ENCODE measurements at places on chromosomes 1 and 21.

DNA sequence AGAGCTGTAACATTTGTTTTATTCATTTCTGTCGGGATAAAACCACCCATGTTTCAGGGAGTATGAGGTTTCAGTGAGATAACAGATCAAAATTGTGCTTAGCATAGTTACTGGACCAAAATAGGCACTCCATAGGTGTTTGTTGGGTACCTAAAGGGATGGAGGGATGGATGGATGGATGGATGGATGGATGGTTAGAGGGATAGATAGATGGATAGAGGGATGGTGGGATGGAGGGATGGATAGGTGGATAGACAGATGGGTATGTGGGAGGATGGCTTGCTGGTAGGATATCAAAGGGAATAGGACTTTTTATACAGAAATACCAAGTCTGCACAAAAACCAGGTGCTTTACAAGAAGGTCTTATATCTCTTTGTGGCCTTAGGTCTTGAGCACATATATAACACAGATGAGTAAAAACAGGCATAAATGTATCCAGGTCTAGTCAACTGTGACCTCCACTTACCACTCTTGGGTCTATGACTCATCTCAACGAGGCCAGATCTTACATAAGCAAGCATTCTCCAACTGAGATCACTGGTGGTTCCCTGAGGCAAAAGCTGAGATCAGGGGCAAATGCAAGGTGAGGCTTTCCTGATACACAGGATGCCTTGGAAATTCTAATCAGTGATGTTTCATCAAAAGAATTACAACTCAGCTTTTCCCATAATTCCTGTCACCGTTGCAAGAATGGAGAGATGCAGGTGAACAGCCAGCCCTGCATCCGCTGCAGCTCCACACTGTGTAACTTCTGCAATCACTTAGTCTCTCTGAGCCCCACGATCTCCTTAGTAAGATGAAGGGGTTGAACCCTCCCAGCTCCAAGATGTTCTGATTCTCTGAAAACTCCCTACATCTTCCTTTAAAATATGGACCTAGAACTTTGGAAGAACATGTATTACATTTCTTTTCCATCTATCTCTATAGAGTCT, 32.0 kb downstream of the PTAFR start:
- no peak for DNase-seq

GRCh38 chr1:1390675-1391074, 8.5 kb downstream of the CCNL2 start:
- DNase-seq = no peak

- no peak for DNase-seq
Observed at GRCh38 chr1:224781800-224782199, 147.7 kb upstream of the DNAH14 start.

- no peak for DNase-seq
Observed at GRCh38 chr21:36451506-36451905, 28.4 kb downstream of the CLDN14 start.

DNA sequence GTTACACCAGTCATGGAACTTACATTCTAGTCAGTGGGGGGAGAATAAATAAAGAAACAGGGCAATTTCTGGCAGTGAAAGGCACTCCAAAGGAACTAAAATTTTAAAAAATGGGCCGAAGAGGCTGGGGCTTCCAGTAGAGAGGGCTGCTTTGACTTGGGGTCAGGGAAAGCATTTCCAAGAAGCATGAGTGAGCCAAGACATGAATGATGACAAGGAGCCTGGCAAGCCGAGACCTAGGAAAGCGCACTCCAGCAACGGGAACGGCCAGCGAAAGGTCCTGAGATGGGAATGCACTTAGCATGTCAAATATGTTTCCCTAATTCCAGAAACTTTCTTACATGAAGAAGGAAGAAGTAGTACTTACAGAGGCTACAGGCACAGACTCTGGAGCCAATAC, 95.4 kb upstream of the NGF start:
- no peak for DNase-seq

- no peak for DNase-seq
Observed at GRCh38 chr1:37152491-37152890, 118.2 kb upstream of the GRIK3 start.

DNA sequence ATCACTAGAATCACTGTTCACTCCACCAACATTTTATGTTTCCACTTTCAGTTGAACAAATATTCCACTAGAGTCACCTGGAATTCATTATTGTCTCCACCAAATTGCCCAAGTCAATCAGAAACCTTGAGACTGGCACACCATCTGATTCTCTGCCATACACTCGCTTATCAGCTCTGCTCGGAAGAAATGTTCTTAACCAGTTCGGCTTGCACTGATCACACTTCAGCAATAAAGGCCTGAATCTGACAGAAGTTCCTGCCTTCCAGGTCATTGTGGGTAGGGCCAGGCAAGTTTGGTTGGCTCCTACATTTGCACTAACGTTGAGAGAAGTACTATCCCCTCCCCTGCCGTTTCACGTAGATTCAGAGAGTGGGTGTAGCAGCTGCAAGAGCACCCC, 10.0 kb downstream of the TPM3 start:
- peak; percentile 31 for DNase-seq

DNA sequence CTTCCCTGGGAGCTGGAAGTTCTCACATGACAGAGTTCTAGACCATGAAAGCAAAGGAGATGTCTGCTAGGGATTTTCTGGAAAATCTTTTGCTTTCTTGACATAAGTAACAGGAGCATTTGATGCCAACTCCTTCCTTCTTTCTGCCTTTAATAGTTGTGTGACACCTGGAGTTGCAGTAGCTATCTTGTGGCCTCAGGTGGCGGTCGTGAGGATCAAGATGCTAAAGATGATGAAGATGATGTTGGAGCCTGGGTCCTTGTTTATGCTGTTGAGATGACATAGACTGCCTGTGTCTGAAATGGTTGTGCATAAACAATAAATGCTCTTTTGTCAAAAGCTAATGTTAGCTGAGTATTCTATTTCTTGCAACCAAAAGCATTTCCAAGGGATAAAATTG, 32.7 kb upstream of the KIRREL1 start:
- DNase-seq = no peak

DNA sequence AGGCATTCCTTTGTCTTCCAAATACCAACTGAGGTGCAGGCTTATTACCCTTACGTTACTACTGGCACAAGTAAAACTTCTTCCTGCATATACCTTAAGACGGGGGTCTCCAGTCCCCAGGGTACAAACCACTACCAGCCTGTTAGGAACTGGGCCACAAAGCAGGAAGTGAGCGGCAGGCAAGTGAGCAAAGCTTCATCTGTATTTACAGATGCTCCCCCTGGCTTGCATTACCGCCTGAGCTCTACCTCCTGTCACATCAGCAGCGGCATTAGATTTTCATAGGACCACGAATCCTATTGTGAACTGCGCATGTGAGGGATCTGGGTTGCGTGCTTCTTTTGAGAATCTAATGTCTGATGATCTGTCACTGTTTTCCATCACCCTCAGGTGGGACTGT, 113.1 kb downstream of the SLC45A1 start:
- no peak for DNase-seq

DNA sequence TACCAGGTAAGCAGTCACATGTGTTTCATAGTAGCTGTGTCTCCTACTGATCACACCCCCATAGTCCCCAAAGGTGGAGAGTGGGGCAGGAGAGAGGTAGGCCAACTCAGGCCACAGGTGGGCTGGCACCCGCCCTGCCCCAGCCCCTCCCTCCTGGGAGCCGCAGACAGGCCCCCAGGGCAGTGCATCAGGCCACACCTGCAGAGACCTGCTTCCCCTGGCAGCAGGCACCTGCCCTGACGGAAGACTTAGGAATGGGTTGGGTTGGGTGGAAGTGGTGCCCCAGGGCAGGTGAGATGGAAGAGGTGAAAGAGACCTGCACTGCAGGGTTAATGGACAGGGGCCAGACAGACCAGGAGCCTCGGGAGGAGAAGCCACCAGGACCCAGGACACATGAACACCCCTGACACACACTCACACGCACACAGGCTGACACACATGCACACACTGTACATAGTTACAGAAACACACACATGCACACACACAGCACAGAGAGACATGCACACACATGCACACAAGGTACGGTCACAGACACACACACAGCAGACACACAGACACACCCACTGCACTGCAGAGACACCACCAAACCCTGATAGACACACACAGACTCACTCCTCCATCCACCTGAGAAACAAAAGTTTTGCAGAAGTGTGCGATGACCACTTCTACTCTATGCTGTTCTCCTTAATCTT, 1.7 kb upstream of the COL18A1 start:
- no peak for DNase-seq

DNA sequence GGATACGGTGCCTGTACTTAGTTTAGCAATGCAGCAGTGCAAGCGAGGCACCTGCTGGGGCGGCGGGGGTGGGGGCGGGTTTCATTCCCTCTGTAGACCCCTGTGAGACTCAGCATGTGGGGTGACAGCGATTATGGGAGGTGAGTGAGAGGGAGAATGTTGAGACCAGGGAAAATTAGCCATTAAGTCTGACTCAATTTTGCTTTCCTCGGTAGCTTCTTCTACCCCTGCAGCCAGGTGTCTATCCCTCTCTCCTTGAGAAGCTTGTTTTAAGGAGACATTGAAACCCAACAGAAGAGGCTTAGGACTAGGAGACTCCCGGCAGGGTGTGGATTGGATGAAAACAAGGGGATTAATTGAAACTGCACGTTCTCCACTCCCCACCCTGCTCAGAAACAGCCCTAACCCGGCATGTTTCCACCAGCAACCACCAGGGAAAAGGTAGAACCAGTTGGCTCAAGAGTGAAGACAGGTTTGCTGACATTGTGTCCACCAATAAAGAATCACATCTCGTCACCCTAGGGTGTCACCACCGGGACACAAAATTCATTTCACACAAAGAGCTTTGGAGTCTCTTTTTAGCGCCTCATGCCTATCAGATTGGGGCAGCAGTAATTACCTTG, 20.6 kb upstream of the ATF3 start:
- no peak for DNase-seq

DNA sequence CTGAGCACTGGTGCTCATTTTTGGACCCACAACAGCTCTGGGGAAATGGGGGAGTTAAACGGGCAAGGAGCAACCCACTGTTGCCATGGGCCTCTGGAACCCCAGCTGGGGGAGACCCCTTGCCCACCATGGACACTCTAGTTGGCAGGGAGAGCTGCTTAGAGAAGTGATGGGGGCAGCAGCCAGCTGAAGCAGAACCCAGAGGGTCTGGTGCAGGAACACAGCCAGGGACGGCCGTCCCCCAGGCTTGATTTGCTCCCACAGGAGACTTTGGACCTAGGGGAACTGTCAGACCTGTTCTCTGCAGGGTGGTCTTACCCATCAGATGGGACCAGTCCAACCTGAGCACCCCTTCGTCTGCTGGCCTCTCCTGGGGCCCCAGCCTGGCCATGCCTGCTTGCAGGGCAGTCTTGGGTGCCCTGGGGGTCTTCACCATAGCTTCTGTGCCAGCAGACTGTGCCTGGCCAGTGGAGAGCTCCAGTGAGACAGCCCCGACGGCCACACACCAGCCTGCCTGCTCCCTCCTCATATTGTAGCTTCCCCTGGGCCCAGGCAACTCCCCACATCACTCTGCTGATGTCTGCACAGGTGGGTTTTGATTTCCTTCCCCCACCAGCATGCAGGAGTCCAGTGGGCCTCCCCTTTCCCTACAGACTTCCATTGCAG, 11.3 kb downstream of the SPATC1L start:
- DNase-seq = no peak

DNA sequence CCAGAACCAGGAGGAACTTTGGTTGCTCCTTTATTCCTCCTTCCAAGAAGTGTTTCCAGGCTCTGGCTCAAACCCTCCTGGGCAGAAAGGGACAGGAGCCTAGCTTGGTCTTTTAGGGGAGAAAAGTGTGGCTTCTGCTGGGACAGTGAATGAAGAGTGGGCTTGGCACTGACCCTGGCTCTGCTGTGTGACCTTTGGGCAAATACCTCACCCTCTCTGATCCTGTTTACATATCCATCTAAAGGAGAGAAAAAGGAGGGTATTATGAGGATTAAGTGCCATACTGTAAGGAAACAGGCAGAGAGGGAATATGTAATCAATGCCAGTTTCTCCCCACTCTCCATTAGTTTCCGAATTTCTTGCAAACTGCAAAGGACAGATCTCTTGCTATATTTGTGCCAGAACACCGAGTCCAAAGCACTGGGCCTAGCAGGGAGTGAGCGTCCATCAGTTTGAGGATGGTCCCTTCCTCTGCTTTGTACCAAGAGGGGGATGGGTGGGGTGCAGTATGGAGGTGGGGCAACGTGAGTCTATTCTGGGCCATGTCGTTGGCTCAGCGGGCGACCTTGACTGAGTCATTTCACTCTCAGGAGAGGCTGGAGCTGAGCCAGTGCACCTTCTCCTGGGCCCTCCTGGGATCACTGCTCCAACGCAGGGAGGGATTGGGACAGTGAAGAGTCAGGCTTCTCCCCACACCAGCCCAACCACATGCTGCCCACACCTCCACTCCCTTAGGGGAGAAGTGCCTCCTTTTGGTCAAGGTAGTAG, 38.4 kb downstream of the IGSF21 start:
- no peak for DNase-seq

GRCh38 chr1:232909752-232910151, 40.7 kb upstream of the NTPCR start:
- no peak for DNase-seq

DNA sequence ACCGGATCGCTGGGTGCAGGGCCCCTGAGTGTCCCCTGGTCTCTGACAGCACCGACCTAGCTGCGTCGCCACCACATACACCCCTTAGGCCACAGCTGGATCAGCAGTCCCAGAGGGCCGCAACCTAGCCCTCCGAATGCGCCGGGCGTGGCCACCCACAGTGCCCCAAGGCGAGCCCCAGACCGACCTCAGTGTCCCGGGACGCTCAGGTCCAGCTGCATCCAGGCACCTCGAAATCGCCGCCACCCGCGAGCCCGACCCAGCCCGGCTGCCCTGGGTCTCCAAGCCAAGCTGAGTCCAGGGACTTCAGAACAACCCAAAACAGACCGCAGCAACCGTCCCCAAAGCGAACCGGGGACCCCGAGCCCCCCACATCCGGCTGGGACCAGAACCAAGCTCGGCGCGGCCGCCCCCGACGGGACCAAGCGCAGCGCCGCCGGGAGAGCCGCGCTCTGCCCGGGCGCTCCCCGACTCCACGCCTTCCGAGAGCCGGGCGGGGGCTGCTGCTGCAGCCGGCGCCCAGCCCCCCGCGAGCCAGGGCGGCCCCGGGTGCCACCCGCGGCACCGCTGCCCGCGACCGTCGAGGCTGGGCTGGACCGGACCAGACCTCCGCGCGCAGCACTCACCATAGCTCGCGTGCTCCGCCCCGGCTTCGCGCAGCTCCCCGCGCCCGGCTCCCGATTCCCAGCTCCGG, 54.6 kb upstream of the ECE1 start:
- no peak for DNase-seq

DNA sequence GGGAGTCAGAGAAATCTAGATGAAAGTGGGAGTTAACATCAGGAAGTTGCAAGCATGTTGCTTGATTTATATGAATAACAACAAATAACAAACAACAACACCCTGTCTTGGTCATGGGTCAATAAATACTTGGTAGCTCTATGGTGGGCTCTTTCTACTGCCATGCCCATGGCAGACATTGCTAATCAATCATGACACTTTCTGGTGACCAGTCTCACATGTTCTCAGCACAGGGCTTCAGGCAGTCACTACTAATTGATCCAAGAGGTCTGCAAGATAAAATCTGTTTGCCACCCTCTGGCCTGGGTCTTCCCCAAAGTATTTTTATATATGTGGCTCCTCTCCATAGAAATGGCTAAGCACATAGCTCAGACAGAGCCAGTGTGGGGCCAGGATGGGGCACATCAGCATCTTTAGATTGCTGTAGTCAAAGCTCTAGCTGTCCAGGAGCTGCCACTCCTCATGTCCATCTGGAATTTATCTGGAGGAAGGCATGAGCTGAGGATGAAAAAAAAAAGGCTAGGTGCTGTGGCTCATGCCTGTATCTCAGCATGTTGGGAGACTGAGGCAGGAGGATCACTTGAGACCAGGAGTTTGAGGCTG, 51.2 kb downstream of the STUM start:
- DNase-seq = no peak

GRCh38 chr1:196059210-196059609, 549.0 kb downstream of the KCNT2 start:
- DNase-seq = no peak
